Ovary (tissue), 10 donors: ENCODE measurements at places on chromosomes 7 and 10. TPM values are rescaled to one million over a fixed set of nuclear protein-coding genes. Genes with fewer than 3 reads are reported as not detected.
A peak's percentile ranks its signal among the peaks of the same experiment; 100 is the strongest.

Gene GJC3
- 1.3 TPM for total RNA-seq

Gene MRC1
- total RNA-seq = 32.8 TPM

DNA sequence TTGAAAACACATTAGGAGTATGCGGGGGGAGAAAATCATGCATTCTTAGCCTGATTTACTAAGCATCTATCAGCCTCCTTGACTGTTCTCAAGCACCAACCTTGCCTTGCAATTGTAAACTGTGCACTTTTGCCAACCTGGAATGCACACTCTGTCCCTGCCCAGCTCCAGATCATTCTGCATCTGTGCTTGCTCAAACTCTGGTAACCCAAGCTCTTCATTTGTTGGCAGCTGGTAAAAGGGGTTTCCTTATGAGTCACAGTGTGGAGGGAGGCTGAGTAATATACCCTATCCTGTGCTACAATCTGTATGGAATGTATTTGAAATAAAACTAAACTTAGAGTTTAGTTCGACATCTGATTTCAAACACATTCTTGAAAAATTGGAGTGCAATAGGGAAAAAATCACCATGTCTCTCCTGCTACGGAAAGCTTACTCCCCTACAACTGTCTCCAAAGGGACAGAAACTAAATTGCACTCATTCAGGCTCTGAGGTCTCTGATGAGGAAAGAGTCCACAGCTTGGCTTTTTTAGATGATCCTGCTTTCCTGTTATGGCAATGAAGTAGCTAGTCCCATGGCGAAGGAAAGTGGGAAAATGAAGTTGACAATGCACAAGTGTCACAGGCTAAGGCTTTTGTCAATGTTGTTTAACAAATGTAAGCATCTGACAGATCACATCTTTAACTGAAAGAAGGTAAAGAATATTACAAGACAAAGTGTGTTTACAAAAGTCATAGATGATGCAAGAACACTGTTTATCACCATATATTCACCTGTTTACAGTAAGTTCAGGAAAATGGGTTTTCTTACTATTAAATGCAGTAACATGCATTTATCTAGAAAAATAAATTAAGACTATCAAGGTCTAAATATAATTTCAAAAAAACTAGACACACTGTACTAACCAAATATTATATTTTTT, 61.9 kb downstream of the TES start:
- no peaks in the 10 kb centered on the region for H3K27me3 ChIP-seq
- H3K4me1 ChIP-seq = peaks cover 9% of the 10 kb centered on the region
- no peak overlapping the region for H3K27ac ChIP-seq
- H3K36me3 ChIP-seq = no peaks in the 10 kb centered on the region

DNA sequence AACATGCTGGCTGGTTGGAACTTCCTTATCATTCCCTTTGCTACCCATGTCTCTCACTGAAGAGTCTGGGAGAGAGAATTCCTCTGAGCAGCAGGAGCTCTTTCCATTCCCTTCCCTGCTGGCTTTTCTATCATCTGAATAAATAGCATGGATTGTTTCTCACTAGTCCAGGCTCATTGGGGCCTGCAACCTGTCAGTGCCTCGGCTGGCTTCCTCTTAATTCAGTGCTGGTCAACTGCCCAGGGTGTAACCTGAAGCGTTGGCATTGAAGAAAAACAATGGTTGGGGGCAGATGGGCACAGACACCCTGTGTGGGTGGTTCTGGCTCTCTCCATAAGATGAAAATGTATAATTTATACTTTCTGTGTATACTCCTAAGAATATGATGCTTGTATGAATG, 155.6 kb downstream of the ANLN start:
- H3K27me3 ChIP-seq = no peaks in the 10 kb centered on the region
- no peak overlapping the region for H3K27ac ChIP-seq
- DNase-seq = no peak
- H3K4me1 ChIP-seq = no peaks in the 10 kb centered on the region

GRCh38 chr10:69572159-69573055, 815 bp downstream of the NEUROG3 start:
- H3K4me1 ChIP-seq = peaks cover 2% of the 10 kb centered on the region
- no peak for DNase-seq
- no peaks in the 10 kb centered on the region for H3K27me3 ChIP-seq
- no peak overlapping the region for H3K27ac ChIP-seq
- no peak overlapping the region for H3K4me3 ChIP-seq
- no peaks in the 10 kb centered on the region for H3K36me3 ChIP-seq

DNA sequence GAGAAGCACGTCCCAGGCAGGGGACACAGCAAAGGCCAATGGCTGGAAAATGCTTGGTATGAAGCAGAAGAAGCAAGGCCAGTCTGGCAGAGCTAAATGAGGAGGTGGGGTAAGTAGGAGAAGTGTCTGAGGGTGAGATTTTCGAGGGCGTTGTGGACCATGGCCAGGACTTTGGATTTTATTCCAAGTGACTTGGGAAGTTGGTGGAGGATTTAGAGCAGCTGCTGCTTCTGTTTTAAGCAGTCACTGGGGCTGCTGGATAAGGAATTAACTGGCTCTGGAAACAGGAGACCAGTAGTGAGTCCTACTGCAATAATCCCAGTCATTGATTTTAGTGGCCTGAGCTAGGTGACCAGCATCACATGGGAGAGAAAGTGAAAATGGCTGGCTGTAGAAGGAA, 67.6 kb upstream of the GSDME start:
- H3K27ac ChIP-seq = peak overlapping the region; percentile 40
- no peaks in the 10 kb centered on the region for H3K36me3 ChIP-seq
- no peaks in the 10 kb centered on the region for H3K27me3 ChIP-seq
- no peak for DNase-seq
- no peak overlapping the region for H3K4me3 ChIP-seq

DNA sequence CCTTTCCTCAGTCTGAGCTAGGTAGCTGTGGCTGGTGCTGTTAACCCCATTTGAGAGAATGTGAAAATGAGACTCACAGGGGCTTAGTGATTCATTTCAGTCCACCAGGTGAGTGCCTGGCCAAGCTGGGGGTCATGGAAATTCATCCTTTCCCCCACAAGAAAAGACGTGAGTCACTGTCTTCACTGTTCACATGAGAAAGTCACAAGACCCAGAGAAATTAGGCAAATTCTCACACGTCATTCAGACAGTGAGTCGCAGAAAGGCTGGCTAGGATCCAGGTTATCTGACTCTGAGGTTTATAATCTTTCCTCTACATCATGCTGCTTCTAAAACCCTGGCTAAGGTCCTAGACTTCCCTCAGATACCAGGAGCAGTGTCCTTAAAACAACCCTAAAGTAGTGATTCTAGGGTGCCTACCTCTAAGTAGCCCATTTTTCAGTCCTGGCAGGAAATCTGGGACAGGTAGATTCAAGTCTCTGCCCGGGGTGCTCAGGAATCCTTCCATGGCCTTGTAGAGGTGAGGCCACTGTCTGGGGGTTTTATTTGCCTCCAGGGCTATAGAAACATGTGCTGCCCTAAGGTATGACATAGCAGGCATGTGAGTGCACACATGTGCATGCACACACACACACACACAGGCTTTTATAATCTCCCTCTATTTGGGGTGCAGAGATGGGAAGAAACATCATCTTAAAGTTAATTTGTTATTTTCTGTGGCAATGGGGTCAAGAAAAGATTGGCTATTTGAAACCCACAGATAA, 427.9 kb upstream of the CELF2 start:
- no peaks in the 10 kb centered on the region for H3K36me3 ChIP-seq
- H3K4me1 ChIP-seq = peaks cover 2% of the 10 kb centered on the region
- H3K27me3 ChIP-seq = no peaks in the 10 kb centered on the region
- no peak overlapping the region for H3K4me3 ChIP-seq

DNA sequence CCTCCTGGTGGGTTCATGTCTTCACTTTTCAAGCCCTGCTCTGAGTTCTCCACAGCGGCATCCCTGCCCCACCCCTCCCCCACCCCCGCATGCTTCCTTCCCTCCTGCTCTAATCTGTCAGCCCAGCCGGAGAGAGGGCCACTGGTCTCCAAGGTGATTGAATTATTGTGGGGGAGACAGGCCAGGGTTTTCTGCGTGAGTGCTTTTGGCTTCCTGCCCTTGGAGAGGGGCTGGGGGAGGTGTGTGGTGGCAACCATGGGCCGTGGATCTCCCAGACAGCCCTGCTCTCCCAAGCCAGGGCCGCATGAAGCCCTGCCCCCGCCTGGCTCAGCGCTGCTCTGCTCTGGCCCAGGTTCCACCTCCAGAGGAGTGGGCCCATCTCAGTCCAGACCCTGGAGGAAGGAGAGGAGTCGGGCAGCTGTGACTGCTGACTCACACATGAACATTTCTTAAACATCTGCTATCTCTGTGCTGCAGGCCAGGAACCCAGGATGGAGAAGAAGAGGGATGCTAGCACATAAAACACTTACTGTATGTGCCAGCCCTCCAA, 109.9 kb downstream of the ZMIZ1 start:
- H3K36me3 ChIP-seq = no peaks in the 10 kb centered on the region
- H3K27ac ChIP-seq = no peak overlapping the region
- no peaks in the 10 kb centered on the region for H3K27me3 ChIP-seq
- no peak overlapping the region for H3K4me3 ChIP-seq

DNA sequence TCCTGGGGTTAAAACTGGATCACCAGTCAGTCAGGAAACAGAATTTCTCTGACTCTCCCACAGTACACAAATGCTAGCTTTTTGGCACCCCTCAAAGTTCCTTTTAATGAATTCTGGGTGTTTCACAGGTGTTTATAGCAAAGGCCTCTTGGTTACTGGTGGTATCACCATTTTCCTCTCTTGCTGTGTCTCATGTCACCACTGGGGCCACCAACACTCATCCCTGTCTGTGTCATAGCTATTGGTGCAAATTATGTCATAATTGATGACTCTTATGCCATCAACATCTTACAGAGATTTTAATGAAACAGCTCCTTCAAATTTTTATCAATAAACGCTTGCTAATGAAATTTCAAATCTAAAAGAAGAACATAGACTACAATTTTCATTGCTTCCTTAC, 27.7 kb upstream of the OSBPL3 start:
- no peaks in the 10 kb centered on the region for H3K27me3 ChIP-seq
- no peak for DNase-seq
- H3K4me1 ChIP-seq = no peaks in the 10 kb centered on the region
- H3K4me3 ChIP-seq = no peak overlapping the region

- no peaks in the 10 kb centered on the region for H3K27me3 ChIP-seq
- no peak overlapping the region for H3K27ac ChIP-seq
- DNase-seq = no peak
- no peak overlapping the region for H3K4me3 ChIP-seq
- no peaks in the 10 kb centered on the region for H3K4me1 ChIP-seq
Measured at GRCh38 chr7:108596560-108596959, 26.9 kb downstream of the DNAJB9 start.

DNA sequence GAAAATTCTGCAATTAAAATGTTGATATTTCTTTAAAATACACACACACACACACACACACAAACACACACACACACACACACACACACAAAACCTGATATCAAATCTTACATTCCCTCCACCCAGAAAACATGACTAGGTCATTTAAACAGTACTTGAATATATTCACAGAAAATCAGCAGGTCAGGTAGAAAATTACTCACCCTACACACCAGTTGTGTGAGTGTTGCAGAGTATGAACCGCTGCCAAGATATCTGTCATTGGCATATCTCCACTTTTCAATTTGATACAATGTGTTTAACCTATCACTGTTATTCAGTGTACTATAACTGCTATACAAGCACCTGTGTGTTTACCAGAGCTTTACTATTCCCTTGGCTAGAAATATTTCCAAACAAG, 283.6 kb upstream of the LRRTM3 start:
- H3K4me1 ChIP-seq = no peaks in the 10 kb centered on the region
- DNase-seq = no peak
- H3K27me3 ChIP-seq = no peaks in the 10 kb centered on the region
- no peaks in the 10 kb centered on the region for H3K36me3 ChIP-seq

DNA sequence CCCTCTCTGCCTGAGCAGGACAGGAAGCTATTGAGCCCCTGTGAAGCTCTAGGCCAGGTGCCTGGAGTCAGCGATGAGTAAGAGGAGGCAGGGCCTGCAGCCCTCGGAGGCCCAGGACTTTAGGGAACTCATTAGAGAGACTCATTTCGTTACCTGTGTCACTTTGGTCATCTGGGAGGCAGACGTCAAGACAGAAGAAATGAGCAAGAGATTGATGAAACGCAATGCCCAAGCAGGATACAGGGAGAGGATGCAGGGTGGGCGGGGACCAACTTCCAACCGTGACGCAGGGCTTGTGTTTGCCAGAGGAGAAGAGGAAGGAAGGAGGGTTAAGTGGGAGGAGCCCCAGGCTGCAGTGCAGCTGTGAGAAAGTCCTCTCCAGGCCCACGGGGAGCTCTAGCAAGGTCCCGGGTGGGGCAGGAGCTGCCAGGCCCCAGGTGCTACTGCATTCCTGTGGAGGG, 26.4 kb upstream of the GNA12 start:
- no peaks in the 10 kb centered on the region for H3K27me3 ChIP-seq
- peak overlapping the region; percentile 8 for H3K4me3 ChIP-seq
- peaks cover 10% of the 10 kb centered on the region for H3K4me1 ChIP-seq
- peak; percentile 88 for DNase-seq
- peak overlapping the region; percentile 82 for H3K27ac ChIP-seq
- no peaks in the 10 kb centered on the region for H3K36me3 ChIP-seq

- H3K27ac ChIP-seq = no peak overlapping the region
- no peak overlapping the region for H3K4me3 ChIP-seq
- DNase-seq = no peak
- no peaks in the 10 kb centered on the region for H3K27me3 ChIP-seq
Measured at GRCh38 chr7:7769710-7770627, 51.6 kb upstream of the RPA3 start.

DNA sequence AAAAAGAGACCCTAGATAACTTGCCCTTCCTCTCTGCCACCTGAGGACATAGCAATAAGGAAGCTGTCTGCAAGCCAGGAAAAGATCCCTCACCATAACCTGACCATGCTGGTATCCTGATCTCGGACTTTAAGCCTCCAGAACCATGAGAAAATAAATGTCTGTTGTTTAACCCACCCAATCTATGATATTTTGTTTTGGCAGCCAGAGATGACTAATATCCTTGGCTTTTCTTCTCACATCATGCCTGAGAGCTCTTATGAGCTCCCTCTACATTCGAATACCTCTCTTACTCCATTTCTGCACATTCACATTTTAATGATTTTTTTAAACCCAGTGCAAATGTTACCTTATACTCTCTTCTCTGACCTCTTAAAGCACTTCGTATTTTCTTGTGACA, 214.0 kb upstream of the CHRM2 start:
- no peaks in the 10 kb centered on the region for H3K4me1 ChIP-seq
- DNase-seq = no peak
- H3K4me3 ChIP-seq = no peak overlapping the region
- H3K27ac ChIP-seq = no peak overlapping the region
- no peaks in the 10 kb centered on the region for H3K36me3 ChIP-seq
- H3K27me3 ChIP-seq = no peaks in the 10 kb centered on the region
